ENCODE measurements at places on chromosomes 1 and 21.

DNA sequence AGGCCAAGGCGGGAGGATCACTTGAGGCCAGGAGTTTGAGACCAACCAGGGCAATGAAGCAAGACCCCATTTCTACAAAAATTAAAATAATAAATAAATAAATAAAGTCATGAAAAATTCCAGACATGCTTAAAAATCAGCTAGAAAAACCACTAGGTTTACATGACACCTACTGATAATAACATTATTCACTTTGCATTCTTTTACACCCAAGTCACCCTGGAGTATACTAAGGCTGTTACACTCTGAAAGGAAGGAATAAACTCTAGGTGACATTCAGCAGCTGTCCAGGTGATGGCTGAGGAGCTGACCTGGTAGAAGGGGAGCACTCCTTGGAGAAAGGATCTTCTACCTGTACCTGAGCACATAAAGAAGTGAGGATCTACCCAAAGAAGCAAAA, 179.2 kb downstream of the ZNF281 start:
- DNase-seq = no peak

- DNase-seq = no peak
Measured at GRCh38 chr1:170370087-170370486, 161.9 kb upstream of the GORAB start.

GRCh38 chr1:232793944-232794343, 11.3 kb upstream of the MAP10 start:
- peak; percentile 33 for DNase-seq

DNA sequence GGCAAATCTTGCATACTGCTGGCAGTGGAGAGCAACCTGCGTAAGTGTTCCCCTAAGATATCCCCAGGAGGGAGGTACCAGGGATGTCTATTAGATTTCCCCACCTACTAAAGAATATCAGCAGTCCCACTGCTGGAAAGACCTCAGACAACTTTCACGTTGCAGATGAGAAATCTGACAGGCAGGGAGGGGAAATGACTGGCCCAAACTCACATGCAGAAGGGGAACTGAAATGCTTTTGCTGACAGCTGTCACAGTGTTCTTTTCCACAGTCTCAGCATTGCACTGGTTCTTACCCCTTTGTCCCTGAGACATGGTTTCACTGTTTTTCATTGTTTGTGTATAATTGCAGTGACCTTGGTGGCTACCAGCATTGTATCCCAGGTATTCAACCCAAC, 84.8 kb upstream of the ATP1A1 start:
- DNase-seq = no peak

GRCh38 chr1:56370513-56370912, 208.8 kb downstream of the PLPP3 start:
- DNase-seq = no peak

DNA sequence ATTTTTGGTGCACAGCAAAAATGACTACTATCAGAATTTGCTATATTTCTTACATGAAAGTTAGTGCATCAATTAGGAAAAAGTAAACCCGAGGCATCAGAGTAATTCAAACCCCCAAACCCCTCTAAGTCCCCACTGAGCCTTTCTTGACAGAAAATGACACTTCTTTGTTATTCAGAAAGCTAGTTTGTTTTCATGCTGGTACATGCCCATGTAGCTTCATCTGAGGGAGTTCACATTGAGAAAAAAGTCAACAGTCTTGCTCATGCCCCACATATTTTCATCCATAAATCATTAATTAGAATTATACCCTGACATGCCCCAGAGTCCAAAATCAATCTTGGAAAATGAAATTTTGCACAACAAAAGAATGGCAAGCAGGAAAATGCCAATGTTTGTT, 39.9 kb upstream of the PDC start:
- no peak for DNase-seq

All from NCI-H187 treated with DMSO at 0.1 percent for 48 hours (cell line).